Activated naive CD4-positive, alpha-beta T cell (primary cell): ENCODE measurements at places on chromosomes 3 and 15.

DNA sequence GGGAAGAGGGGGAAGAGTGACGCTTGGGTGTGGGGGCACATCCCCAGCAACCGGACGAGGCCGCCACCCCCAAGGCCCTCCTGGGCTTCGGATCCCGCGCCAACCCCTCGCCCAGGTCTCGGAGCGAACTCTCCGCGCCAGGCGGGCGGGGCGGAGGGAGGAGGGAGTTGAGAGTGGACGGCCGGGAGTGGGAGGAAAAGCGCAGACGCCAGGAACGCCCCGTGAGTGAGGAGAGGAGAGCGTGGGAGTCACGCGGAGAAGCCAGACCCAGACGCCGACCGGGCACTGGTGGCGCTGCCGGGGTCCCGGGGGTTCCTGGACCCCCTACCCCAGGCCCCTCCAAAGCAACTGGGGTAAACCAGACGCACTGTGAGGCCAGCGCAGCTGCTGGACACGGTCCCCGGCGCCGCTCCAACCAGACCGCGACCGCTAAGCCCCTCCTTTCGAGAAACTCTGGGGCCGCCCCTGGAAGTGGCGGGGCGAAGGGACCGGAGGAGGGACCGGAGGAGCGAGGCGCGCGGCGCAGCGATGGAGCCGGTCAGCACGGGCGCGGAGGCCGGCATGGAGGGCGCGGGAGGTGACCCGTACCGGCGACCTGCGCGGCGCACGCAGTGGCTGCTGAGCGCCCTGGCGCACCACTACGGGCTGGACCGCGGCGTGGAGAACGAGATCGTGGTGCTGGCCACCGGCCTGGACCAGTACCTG is at the start of gene EFCC1:
TSS of gene EFCC1 (plus strand) at position 204 of the 705 bp plus-strand sequence. CDS start at position 529, 325 bp downstream.
- DNase-seq: no peak

- no peak for DNase-seq
Observed at GRCh38 chr15:80915472-80915871, 74.1 kb downstream of the MESD start.

DNA sequence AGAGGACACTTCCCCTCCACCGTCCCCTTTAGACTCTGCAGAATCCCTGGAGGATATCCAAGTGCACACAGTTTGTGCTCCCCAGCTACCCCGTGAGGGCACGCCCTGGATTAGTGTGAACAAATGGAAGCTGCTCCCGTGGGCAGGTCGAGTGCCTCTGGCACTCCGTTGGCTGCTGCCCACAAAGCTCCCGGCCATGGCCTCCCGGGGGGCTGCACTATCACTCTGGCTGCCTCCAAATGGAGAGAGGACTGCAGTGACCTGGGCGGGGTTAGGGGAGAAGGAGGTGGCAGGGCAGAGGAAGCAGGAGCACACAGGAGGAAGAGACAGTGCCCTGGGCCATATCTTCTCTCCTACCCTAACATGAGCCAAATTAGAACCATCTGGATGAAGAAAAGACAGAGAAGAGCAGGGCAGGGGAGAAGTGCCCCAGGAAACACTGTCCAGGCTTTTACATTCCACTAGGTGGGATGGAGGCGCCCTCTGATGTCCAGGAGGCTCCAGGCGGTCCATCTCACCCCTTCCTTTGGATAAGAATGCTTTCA is 29.4 kb upstream of the ACAD9 start:
- DNase-seq: no peak

- DNase-seq: no peak
Observed at GRCh38 chr3:149307435-149307783, 26.0 kb downstream of the TM4SF18 start.

GRCh38 chr3:133412183-133413132 is 12.6 kb downstream of the BFSP2 start:
- DNase-seq: no peak

- no peak for DNase-seq
Observed at GRCh38 chr3:119173325-119173724, at the start of gene UPK1B. Gene UPK1B (plus strand): TSS chr3:119173598. CDS start chr3:119186742, 13,144 bp downstream.

DNA sequence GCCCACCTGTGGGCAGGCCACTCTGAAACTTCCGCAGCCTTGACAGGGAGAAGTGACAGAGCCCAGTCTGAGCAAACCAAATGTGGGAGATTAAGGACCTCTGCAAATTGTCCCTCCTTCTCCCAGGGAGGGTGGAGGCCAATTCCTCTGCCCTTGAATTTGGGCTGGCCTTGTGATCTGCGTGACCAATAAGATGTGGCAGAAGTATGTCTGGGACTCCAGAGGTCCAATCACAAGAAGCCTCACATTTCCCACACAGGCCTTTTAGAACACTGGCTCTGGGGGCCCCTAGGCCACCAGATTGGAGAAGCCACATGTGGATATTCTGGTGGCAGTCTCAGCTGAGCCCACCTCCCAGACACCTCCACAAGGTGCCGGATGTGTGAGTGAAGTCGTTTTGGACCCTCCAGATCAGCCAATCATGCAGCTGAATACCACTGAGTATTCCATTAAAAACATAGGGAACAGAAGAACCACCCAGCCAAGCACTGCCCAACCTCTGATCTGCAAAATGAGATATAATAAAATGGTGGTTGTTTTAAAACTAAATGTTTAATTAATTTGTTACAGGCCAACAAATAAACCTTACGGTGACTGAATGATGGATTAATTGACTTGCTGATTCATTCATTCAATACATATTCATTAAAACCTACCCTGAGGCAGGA is 150.3 kb downstream of the NUP210 start:
- no peak for DNase-seq
